Glutamatergic neuron (in vitro differentiated cells): ENCODE measurements at places on chromosomes 7 and 10.

GRCh38 chr10:32005050-32005449 is 51.2 kb downstream of the KIF5B start:
- H3K4me1 ChIP-seq, result peaks cover 24% of the 10 kb centered on the region
- peaks cover 5% of the 10 kb centered on the region for H3K27me3 ChIP-seq
- H3K4me3 ChIP-seq, result no peak overlapping the region

DNA sequence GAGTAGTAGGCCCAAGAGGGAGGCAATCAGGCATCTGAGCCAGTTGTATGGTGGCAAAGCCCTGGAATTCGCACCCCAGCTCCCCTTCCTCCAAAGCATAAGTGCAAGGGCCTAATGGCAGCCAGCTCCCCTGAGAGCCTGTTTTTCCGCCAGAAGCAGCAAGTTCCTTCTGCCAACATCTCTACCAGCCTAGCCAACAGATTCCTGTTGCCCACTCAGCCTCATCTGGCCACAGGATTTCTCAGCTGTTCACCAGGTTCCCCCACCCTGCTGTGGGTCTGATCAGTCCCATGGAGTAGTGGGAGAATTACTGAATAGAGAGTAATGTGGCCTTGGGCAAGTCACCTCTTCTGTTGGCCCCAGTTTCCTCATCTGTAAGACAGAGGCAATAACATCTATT is 186.2 kb upstream of the PDE1C start:
- no peak overlapping the region for H3K27ac ChIP-seq
- H3K4me1 ChIP-seq, result peaks cover 21% of the 10 kb centered on the region
- no peaks in the 10 kb centered on the region for H3K36me3 ChIP-seq
- H3K4me3 ChIP-seq, result no peak overlapping the region

DNA sequence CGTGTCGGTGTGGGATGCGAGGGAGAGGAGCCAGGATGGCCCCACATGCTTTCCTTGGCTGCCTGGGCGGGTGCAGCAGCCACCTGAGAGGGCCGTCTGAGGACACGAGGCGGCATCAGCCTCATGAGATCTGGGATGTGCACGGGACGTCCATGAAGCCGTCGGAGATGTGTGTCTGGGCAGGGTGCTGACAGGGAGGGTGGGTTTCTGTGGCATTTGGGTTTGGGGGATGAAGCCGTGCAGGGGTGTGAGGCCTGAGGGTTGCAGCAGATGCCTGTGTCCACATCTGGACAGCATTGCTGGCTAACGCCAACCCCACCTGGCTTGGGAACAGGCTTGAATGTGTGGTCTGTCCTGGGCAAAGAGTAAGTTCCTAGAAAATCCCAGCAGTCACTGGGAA is 179.5 kb downstream of the DNAJB6 start:
- H3K27me3 ChIP-seq, result peaks cover 3% of the 10 kb centered on the region
- DNase-seq, result no peak
- no peaks in the 10 kb centered on the region for H3K36me3 ChIP-seq
- no peak overlapping the region for H3K27ac ChIP-seq

DNA sequence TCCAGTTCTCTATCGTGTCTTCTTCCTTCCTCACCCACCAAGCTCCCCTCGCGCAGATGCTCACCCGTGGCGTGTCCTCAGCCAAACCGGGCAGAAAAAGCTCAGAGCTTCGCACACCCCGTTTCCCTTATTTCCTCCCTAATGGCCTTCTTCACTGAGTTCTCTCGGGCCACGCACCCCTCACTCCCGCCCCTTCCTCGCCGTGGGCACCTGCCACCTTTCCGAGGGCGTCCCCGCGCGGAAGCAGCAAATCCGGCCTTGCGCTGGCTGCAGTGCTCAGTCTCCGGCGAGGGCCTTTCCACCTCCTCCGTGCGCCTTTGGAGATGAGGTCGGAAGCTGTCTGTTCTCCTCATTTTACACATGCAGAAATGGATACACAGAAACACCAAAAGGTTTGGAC is 12.4 kb upstream of the CALML3 start:
- H3K36me3 ChIP-seq, result peaks cover 11% of the 10 kb centered on the region
- DNase-seq, result no peak
- no peak overlapping the region for H3K4me3 ChIP-seq
- H3K27ac ChIP-seq, result no peak overlapping the region
- H3K27me3 ChIP-seq, result peaks cover 2% of the 10 kb centered on the region
- H3K4me1 ChIP-seq, result no peaks in the 10 kb centered on the region

- H3K4me3 ChIP-seq, result no peak overlapping the region
- H3K36me3 ChIP-seq, result no peaks in the 10 kb centered on the region
- no peaks in the 10 kb centered on the region for H3K27me3 ChIP-seq
- H3K27ac ChIP-seq, result no peak overlapping the region
Measured at GRCh38 chr10:34966451-34966850, 123.7 kb downstream of the CUL2 start.

- H3K4me3 ChIP-seq, result no peak overlapping the region
- no peaks in the 10 kb centered on the region for H3K36me3 ChIP-seq
- DNase-seq, result no peak
- no peak overlapping the region for H3K27ac ChIP-seq
- no peaks in the 10 kb centered on the region for H3K27me3 ChIP-seq
Measured at GRCh38 chr7:116439005-116439404, 60.5 kb upstream of the CAV2 start.
